Dermis blood vessel endothelial cell (primary cell): ENCODE measurements at places on chromosomes 5 and 9. TPM values are rescaled to one million over a fixed set of nuclear protein-coding genes. Genes with fewer than 3 reads are reported as not detected.

Gene NEUROG1
- total RNA-seq, result not detected in 2 replicates

Gene OTULINL
- 0.34 and 0.56 TPM in 2 replicates for total RNA-seq

Gene TARS1
- 196 and 227 TPM in 2 replicates for total RNA-seq

Gene AQP7
- not detected in 2 replicates for total RNA-seq
